ENCODE measurements at places on chromosomes 13 and 19.

DNA sequence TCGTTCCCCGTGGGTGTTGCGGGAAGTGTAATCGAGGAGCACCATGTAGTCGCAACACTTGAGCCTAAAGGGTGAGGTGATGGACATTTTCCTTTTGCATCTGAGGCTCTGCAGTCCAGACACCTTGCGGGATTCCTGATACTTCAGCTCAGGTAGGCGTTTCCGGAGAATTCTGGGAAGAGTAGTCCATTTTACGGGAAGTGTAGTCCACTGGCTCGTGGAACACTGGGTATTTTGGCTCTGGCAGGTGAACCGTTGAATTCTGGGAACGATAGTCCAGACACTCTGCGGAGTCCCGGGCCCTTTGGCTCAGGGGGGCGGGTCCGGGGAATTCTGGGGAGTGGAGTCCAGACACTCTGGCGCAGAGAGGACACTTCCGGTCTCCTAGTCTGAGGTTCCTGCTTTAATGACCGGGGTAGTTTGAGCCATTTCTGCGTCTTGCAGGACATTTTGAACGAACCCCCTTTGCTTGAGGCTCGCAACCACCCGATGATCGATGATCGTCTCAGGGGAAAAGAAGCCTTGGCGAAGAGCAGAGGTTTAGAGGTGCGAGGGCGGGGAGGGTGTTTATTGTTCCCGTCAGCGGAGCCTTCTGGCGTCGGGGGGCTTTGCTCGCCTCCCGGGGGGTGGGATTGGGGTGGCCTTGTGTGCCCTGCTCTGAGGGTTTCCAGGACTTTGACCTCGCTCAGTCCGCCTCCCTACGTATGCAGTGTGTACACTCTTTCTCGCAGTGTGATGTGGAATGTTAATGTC, at the start of gene ZNF223:
ZNF223 (plus strand) TSS at position 387 of the 753 bp plus-strand sequence. CDS start 3,141 bp downstream, outside the sequence.
- DNase-seq, result peak; percentile 48

GRCh38 chr19:35045667-35046300, 4.3 kb downstream of the HPN start:
- peak; percentile 83 for DNase-seq

- DNase-seq, result no peak
Measured at GRCh38 chr13:51970349-51970748, 40.9 kb downstream of the ATP7B start.

DNA sequence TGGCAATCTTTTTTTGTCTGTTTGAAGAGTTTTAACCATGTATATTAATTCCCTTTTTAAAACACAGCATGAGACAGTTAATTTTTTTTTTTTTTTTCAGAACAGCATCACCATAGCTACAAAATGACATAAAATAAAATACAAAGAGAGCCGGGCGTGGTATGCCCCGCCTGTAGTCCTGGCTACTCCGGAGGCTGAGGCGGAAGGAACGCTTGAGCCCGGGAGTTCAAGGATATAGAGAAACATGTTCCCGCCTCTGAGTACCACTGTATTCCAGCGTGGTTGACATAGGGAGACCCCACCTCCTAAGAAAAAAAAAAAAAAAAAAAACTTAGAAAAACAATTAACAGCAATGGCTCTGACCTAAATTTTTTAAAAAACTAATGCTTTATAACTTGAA, 10.0 kb upstream of the INSR start:
- no peak for DNase-seq

GRCh38 chr19:31275068-31275334, 74.2 kb downstream of the TSHZ3 start:
- no peak for DNase-seq

GRCh38 chr19:45569619-45570421, 14.8 kb downstream of the OPA3 start:
- no peak for DNase-seq

DNA sequence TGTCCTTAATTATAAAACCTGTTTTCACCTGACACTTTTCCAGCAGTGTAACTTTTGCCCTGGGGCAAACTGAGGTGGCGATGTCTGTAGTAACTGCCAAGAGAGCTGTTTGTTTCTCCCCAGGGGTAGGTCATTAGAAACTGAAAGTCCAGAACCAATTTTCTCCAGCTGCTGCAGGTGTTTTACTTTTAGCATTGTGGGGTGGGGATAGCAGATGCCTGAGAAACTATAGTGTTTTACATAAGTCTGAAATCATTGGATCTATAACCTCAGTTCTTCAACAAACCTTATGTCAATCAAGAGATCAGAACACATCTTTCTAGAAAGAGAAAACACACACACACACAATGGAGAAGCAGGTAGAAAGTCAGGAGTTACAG, 92.7 kb downstream of the LHFPL6 start:
- DNase-seq, result no peak

- DNase-seq, result no peak
Measured at GRCh38 chr19:2070436-2070827, 19.4 kb upstream of the MKNK2 start.

DNA sequence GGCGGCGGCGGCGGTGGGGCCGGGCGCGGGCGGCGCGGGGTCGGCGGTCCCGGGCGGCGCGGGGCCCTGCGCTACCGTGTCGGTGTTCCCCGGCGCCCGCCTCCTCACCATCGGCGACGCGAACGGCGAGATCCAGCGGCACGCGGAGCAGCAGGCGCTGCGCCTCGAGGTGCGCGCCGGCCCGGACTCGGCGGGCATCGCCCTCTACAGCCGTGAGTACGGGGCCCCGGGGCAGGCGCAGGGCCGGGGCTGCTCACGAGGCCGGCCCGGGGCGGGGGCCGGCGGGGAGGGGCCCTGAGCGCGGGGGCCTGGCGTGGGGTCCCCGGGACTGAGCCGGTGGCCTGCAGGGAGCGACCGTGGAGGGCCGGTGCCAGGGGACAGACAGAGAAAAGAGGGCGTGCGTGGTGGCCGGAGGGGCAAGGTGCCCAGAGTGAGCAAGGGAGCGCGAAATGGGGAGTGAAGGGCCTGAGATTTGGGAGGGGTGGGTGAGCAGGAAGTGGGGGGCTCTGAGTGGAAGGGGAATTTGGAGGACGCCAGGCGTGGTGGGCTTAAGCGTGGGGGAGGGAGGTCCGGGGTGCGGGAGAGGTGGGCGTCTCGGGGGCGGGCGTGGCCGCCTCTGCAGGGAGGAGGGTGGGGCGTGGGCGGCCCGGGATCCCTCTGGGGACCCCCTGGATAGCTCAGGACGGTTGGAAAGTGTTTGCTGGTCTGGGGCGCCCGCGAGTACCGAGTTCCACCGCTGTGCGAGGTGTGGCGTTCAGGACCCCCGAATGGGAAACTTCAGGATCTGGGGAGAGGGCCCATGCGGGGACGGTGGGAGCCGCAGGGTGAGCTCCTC, 575 bp downstream of the CARM1 start:
- DNase-seq, result no peak

GRCh38 chr13:44293908-44294735, 79.5 kb upstream of the SERP2 start:
- no peak for DNase-seq

- DNase-seq, result no peak
Measured at GRCh38 chr19:57192993-57193392, 1.7 kb downstream of the ZNF264 start.

- DNase-seq, result peak; percentile 72
Measured at GRCh38 chr19:1942078-1942933, 1.3 kb downstream of the CSNK1G2 start.

DNA sequence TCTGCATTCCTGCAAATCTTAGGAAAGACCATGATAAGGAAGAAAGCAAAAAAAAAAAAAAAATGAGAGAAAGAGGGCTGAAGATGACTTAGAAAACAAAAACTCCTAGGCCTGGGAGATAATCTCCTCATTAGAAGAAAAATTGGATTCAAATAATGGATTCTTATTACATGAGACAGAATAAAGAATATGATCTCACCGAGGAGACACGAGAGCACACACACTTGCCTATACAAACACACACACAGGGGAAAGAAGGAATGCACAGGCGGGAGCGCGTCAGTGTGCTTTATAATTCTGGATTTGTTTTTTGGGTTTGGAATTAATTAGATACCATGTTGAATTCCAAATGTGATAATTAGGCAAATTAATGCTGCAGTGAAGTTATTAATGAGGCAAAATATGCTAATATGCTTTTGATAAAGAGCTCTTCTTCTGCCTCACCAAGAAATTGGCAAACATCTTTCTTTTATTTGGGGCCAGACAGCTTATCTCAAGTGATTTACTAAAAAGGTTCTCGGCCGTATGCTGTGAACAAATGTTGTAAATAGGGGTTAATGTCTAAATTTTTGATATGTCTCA, 36.1 kb upstream of the PCDH8 start:
- no peak for DNase-seq

GRCh38 chr19:8311461-8312260, 3.5 kb upstream of the CD320 start:
- no peak for DNase-seq

DNA sequence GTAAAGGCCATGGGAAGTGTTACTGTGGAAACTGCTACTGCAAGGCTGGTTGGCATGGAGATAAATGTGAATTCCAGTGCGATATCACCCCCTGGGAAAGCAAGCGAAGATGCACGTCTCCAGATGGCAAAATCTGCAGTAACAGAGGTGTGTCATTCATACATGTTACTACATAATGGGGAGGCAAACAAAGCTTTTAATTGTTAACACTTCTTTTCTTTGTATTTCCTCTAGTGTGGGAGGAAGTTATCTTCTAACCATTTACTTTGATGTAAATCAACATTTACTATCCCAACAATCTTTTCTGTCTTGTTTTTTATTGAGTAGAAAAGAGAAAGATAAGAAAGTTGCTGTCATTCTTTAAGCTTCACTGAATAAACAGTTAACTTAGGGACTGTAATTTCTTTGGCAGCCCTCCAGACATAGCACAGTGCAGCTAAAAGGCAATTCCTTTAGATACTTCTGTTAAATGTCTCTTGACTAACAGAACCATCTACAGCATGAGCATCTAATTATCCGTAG, 126.9 kb downstream of the ITGBL1 start:
- DNase-seq, result no peak

DNA sequence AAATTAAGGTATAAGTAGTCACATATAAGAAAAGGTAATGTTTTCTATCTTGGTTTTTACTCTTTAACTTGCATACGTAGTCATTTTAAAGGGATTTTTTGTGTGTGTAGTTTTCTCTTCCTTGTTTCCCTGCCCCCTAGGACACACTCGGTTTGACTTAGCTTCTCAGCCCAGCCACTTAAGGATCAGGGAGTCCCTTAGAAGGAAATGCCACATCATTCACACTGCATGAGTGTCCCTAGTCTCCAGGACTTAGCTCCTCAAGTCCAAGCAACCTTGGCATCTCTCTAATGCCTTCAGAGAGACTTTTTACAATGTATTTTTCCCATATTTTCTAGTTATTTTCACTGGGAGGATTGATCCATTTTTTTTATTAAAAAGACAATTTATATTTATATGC, 1407.7 kb downstream of the EFNB2 start:
- no peak for DNase-seq

DNA sequence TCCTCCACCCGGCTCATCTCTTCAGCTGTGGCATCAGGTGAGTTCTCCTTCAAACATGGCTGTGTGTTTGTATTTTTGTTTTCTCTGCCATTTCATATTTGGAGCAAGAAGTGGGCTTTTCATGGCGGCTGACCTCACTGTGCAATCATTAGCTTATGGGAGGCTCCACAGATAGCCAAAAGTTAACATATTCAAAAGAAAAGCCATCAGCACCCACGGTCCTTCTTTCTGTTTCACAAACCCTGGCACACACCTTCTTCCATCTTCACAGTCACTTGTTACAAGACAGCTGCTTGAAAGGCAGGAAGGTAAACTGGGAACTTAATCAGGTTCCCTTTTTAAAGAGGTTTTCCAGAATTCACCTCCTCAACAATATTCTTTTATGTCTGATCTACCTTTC, 69.3 kb upstream of the ATP12A start:
- no peak for DNase-seq

DNA sequence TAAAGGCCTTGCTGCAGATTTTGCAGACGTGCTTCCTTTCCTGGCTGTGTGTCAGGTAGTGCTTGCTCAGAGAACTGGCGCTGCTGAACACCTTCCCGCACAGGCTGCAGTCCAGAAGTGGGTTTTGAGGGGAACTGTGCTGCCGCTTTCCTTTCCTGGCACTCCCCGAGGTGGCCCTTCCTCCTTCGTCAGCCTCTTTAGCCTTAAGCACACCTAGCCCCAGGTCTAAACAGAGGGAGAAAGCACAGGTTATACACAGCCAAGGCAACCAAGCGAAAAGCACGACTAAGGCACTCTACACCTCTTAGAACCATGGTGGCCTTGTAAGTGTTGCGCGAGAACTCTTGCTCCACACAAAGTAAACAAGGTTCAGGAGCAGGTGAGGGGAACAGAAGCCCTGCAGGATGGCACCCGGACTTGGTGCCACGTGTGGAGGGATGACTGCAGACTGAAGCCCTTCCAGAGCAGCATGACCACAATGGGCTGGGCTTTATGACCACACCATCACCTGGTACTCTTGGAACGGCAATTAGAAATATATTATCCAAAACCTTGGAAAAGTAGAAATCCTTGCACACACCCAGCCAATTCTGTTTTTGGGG, 23.6 kb downstream of the ZNF541 start:
- no peak for DNase-seq

DNA sequence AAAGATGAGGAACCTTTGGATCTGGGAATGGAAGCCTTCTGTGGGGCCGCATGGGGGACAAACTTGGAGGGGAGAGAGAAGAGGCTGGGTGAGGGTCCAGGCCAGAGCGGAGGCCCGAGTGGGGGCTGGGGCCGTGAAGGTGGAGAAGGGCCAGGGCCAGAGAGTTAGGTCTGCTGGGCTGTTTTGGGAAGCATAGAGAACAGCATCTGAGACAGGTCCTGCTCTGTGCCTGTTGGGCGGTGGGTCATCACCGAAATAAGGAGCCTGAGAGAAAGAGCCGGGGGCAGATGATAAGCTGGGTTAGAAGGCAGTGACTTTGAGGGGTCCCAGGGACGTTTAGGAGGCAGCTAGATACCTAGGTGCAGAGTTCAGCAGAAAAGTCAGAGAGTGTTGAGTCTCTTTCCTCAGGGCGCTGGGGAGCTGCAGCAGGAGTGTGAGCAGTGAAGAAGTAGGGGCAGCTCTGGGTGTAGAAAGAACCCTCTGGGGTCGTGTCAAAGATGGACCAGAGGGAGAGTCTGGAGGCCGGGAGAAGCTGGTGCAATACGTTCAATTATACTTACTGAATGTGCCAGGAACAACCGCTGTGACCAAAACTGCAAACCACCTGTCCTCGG, 2.7 kb downstream of the SPACA6 start:
- DNase-seq, result no peak

DNA sequence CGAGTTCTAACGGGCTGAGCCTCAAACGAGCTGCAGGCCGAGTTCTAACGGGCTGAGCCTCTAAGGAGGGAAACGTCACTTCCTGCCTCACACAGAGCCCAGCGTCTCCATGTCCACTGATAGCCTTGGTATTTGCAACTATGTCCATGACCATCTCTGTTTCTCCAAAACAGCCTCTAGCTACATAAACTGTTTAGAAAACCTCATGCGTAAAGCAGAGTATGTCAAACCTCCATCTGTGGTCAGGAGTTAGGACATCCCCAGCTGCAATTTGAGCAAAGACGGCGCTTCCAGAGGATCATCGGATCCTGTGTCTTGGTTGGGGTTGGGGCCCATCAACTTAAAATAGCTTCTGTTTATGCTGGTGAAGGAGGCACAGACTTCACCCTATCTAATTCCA, 20.8 kb downstream of the RASA3 start:
- DNase-seq, result no peak

- DNase-seq, result no peak
Measured at GRCh38 chr13:73657821-73658540, 476.2 kb downstream of the KLF12 start.

GRCh38 chr13:55816976-55817601, 1323.6 kb upstream of the PRR20A start:
- DNase-seq, result no peak

- DNase-seq, result no peak
Measured at GRCh38 chr13:78033509-78033908, 114.9 kb upstream of the EDNRB start.

Data from GM12891 (cell line).